ENCODE measurements at places on chromosomes 13 and 19.

- no peak for DNase-seq
These were observed 256.9 kb downstream of the DLEU7 start for GRCh38 chr13:50586414-50587083.

DNA sequence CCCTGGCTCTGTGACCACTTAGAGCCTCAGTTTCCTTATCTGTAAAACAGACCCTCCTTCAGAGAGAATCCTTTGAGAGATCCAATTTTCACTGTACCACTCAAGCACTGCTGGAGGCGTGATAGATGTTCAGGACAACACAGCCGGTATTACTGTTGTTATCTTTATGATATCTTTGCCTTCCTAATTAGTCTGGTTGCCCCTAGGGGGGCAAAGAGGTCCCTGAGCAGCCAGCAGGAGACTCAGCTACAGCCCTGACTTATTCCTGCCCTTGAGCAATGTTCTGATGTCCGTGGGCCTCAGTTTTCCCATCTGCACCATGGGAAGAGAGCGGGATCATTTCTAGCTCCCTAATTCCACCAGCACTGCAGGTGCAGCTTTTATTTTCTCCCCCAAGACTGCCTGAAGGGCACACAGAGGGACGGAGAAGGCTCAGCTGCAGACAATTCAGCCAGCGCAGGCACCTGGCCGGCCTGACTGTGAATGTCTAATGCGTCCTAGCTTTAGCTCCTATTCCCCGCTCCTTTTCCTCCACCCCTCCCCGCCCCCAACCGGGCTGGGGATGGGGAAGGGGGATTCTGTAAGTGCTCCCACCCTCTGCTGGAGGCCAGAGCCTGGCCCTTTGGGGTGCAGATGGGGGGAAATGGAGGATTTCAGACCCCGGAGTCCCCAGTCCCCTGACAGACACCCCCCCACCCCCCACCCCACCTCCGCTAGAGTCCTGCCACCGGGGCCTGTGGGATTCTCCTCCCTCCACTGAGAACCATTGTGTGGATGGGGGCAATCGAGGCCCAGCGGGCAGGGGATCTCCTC is 16.2 kb downstream of the TLE5 start:
- no peak for DNase-seq

GRCh38 chr19:47111682-47112165 is 1.9 kb downstream of the ZC3H4 start:
- no peak for DNase-seq

DNA sequence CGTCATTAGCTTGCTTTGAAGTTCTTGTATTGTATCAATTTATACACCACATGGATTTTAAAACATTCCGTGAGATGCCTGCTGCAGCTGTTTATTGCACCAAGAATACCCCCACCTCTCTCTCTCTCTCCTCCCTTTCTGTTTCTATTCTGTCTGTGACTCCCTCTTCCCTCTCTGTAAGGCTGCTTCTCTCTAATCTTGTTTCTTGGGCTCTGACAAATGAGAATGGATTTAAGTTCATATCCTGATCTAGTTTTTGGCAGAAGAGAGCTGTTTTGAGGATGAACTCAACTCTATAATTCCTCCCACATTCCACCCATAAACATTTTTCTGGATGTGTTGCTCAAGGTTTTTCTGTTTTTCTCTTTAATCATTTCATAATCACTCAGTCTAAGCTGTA is 144.3 kb upstream of the FRY start:
- DNase-seq = no peak

DNA sequence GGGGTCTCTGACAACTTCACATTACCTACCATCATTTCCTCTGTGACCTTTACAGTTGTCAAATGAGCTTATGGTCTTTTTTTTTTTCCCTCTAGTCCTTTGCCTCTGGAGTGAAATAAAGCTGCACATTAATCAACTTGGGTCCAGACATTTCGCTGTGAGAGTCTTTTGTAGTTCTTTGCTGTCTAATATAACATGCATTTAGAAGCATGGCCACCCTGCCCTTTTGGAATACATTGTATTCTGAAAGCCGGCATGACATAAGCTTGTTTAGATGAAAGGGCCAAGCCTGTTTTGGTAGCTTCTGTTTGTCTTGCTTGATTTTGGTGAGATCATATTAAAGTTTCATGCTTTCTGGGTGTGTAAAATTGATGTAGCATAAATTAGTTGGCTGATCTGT is 509.8 kb downstream of the DIAPH3 start:
- no peak for DNase-seq

DNA sequence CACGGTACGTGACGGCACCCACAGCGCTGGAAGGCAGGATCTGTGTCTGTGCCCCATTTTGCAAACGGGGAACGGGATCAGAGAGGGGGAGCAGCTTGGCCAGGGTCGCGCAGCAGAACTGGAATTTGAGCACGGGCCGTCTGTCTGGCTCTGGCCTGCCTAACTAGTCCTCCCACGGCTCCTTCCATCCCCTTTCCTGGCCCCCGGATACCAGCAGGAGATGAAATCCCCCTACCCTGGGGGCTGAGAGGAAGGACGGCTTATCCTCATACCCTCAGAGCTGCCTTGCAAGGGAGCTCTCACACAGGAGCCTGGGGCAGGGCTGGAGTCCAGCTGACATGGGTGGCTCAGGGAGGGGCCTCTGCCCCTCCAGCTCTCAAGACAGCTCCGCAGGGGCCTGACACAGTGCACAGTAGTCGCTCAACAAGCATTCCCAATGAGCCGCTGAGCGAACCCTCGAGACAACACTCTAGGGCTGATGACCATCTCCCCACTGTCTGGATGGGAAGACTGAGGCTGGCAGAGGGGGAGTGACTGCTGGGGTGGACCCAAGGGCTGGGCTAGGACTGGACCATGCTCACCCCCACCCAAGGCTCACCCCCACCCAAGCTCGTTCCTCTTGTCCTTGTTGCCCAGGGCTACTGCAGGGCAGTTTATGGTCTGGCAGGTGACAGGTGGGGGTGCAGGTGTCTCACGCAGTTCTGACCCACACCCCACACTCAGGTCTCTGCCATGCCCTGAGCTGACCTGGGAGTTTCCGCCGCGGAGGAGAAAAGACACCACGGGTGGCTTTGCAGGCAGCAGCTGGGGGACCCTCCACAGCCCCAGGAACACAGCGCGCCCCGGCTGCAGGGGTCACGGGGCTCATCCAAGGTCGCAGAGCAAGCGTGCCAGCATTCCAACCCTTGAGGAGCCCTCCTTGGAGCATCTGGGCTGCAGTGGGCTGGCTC is 4.0 kb downstream of the ZBTB7A start:
- DNase-seq = no peak

GRCh38 chr13:73286942-73287620 is 228.3 kb downstream of the KLF5 start:
- no peak for DNase-seq

DNA sequence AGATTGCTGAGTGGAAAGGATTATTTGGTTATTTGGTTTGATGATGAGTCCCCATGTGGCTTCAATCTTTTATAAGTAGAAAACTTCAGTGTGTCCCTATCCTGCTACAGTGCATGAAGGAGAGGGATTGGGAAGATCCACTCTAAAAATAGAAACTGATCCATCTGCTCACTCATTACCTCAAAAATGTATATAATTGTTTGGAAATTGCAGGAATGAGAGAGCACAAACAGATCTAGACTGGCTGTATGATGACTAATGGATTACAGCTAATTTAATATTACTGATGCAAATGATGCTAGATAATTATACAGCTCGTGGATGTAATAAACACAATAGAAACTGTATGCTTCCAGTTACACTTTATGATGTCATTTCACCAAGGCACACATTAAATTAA is 625.3 kb upstream of the PRR20A start:
- no peak for DNase-seq

DNA sequence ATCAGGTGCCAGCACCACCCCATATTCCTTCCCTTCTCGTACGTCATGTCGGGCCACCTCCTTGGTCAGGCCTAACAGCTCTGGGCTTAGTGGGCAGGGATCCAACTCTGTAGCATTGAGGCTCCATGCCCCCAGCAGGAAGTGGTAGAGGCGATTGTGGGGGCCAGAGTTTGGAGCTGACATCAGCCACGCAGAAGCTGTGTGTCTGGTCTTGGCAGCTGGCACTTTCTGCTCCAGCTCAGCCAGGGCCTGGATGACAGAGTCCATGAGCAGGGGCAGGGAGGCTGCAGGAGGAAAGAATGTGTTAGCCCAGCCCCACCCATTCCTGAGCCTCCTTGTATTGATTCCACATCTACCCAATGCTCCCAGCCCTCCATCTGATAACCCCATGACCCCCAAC is 3.0 kb downstream of the PGLYRP2 start:
- no peak for DNase-seq

- no peak for DNase-seq
These were observed 15.9 kb downstream of the HNRNPM start for GRCh38 chr19:8460516-8461298.

DNA sequence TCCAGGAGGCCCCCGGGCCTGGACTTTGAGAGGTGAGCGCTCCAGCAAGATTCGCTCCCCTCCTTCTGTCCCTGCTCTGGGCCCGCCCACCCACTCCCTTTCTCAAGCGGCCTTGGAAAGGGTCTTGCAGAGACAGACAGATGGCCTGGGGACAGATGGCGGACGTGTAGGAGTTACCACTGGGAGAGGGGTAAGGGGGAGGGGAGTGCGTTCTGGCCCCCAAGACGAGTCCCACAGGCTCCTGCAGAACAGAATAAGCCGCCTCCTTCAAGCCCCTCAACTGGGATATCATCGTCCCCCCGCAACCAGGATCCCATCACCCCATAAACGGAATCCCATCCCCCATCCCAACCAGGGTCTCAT is 3.6 kb upstream of the TNFAIP8L1 start:
- no peak for DNase-seq

GRCh38 chr13:110415669-110416068 is 108.6 kb downstream of the COL4A2 start:
- no peak for DNase-seq

- DNase-seq = no peak
These were observed 5.7 kb downstream of the TMEM259 start for GRCh38 chr19:1015061-1015781.

- no peak for DNase-seq
These were observed 10.1 kb downstream of the NFILZ start for GRCh38 chr19:8640402-8641004.

- no peak for DNase-seq
These were observed 29.1 kb downstream of the TNFRSF19 start for GRCh38 chr13:23599083-23599925.

DNA sequence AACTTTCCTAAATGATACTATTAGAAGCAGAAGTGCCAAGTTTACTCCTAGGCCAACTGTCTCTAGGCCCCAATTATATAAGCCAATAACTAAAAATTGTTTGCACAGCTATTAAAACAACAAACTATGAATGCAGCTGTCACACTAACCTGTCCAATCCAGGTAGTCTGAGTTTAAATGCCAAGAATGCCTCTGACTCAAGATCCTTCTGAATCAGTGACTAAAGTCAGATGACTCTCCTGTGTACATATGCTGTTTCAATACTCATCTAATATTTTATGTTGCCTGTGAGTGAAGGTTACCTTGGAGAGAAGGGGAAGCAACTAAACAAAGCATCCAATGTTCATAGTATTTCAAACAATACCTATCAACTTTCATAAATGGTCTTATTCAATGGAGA is 257.0 kb downstream of the ENOX1 start:
- no peak for DNase-seq

- DNase-seq = no peak
These were observed 870 bp upstream of the UNC13A start for GRCh38 chr19:17688853-17689595.
